ENCODE measurements at places on chromosomes 3 and 15. TPM values are rescaled to one million over a fixed set of nuclear protein-coding genes. Genes with fewer than 3 reads are reported as not detected.

DNA sequence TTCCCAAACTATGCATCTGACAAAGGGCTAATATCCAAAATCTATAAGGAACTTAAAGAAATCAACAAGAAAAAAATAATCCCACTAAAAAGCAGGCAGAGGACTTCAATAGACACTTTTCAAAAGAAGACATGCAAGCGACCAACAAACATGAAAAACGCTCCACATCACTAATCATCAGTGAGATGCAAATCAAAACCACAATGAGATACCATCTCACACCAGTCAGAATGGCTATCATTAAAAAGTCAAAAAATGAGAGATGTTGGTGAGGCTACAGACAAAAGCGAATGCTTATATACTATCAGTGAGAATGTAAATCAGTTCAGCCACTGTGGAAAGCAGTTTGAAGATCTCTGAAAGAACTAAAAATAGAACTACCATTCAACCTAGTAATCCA lies 20.2 kb downstream of the CFAP44 start:
- DNase-seq: no peak

- DNase-seq: no peak
These were observed 506.5 kb downstream of the MAGI1 start for GRCh38 chr3:65532215-65532614.

GRCh38 chr15:94366781-94367180 lies 135.4 kb downstream of the MCTP2 start:
- DNase-seq: no peak

- DNase-seq: no peak
These were observed 639 bp downstream of the MKRN3 start for GRCh38 chr15:23566071-23566554.

- no peak for DNase-seq
These were observed 7.6 kb downstream of the CORO2B start for GRCh38 chr15:68586274-68586961.

- DNase-seq: no peak
These were observed 53.7 kb downstream of the THRB start for GRCh38 chr3:24440760-24441464.

GRCh38 chr3:43620831-43621655 lies 768 bp downstream of the ANO10 start:
- DNase-seq: peak; percentile 92

Gene SUSD5
- 6.0 TPM for total RNA-seq
